HepG2 (cell line): ENCODE measurements at places on chromosomes 11 and 22.

GRCh38 chr11:19744130-19744529 lies 31.5 kb downstream of the NAV2 start:
- DNase-seq, result no peak

- peak; percentile 1 for DNase-seq
Observed at GRCh38 chr11:36711104-36711825, 113.2 kb upstream of the RAG2 start.

- DNase-seq, result no peak
Observed at GRCh38 chr11:61106894-61107470, 4.7 kb downstream of the CD5 start.

GRCh38 chr22:30127749-30128166 lies 47.5 kb downstream of the HORMAD2 start:
- no peak for DNase-seq

- DNase-seq, result no peak
Observed at GRCh38 chr11:79235696-79236095, 205.1 kb downstream of the TENM4 start.

- DNase-seq, result no peak
Observed at GRCh38 chr22:26887916-26888315, 230.5 kb downstream of the MIAT start.

DNA sequence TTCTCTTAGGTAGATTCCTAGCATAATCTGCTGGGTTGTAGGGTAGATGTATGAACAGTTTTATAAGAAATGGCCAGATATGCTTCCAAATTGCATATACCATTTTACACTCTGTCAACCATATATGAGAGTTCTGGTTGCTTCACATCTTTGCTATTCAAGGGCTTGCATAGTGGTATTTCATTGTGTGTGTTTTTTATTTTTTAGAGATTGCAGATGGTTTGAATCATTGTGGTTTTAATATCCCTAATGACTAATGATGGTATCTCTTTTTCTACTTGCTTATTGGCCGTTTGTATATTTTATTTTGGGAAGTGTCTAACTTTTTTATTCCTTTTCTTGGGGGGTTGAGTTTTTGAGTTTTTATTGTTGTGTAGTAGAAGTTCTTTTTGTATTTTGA lies 26.9 kb downstream of the RNF214 start:
- no peak for DNase-seq

- peak; percentile 59 for DNase-seq
Observed at GRCh38 chr22:40204321-40205116, 26.8 kb downstream of the TNRC6B start.

DNA sequence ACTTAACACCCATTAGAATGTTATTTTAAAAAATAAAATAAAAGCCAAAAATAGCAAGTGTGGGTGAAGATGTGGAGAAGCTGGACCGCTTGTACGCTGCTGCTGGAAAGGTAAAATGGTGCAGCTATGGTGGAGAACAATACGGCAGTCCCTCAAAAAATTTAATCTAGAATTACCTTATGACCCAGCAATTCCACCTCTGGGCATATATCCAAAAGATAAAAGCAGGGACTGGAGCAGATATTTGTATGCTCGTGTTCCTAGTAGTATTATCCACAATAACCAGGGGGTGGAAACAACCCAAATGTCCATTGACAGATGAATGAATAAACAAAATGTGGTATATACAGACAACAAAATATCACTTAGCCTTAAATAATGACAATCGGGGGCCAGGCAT lies 6.1 kb upstream of the APOA5 start:
- DNase-seq, result no peak
